Stimulated activated CD8-positive, alpha-beta memory T cell treated with anti-CD3 and anti-CD28 coated beads, Interleukin-15, amount 100 ng/mL, for 24 hours (primary cell): ENCODE measurements at places on chromosomes 5 and 9.

- DNase-seq = no peak
These were observed 2.7 kb upstream of the EBF1 start for GRCh38 chr5:159102311-159102934.

DNA sequence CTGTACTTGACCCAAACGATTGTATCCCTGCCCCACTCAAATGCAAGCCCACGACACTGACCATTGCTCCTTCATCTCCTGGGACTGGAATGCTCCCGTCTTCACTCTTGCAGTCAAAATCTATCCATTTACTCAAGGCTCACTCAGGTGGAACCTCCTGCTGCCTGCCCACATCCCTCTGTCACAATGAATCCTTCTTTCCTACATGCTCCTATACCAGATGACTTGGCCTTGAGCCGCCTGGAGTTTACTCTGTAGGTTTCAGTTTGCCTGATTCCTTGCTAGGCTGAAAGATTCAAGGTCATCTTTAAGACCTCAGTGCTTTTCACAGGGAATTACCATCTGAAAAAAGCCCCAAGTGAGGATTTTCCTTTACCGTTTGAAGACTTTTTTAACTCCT, 264.1 kb downstream of the GLIS3 start:
- no peak for DNase-seq

DNA sequence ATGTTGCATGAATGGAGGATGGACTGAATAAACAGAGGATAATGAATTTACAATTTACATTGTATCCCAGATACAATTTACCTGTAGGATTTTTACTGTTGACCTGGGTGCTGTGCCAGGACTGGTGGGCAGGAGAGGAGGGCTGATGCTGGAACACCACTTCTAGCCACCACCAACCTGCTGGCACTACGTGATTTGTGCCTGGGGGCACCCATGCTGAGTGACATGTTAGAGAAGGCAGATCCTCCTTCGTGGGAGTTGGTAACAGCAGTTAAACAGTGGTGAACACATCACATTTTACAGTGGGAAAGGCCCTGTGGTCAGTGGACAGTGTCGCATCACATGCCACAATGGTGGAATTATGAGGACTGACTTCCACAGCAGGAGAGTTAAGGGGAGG, 3.0 kb upstream of the ANKRD34B start:
- no peak for DNase-seq

DNA sequence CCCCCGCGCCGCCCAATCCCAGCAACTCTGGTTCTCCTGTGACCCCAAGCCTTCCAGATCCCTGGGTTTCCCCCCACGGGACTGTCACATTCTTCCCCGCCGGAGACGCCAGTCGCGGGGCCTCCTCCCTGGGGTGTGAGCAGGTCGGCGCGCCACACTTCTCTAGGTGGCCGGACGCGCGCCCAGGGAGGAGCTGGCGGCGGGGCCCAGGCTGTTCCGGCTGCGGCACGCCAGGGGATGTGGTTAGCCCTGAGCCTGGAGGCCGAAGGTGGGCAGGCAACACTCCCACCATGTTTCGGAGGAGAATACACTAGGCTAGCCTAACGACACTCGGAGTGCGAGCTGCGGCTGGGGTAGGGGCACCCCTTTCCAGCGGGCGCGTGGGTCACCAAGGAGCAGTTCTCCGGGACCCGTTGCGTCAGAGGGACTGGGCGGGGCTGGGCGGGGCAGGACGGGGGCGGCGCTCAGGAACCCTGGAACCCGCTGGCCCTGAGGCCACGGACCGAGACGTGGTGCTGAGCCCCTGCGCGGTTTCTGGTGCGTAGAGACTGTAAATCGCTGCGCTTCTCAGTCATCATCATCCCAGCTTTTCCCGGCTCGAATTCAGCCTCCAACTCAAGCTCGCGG, at the start of gene SLC27A6:
Gene SLC27A6 (plus strand): TSS at position 478 of the 627 bp plus-strand sequence. CDS start 650 bp downstream, outside the sequence.
- no peak for DNase-seq

DNA sequence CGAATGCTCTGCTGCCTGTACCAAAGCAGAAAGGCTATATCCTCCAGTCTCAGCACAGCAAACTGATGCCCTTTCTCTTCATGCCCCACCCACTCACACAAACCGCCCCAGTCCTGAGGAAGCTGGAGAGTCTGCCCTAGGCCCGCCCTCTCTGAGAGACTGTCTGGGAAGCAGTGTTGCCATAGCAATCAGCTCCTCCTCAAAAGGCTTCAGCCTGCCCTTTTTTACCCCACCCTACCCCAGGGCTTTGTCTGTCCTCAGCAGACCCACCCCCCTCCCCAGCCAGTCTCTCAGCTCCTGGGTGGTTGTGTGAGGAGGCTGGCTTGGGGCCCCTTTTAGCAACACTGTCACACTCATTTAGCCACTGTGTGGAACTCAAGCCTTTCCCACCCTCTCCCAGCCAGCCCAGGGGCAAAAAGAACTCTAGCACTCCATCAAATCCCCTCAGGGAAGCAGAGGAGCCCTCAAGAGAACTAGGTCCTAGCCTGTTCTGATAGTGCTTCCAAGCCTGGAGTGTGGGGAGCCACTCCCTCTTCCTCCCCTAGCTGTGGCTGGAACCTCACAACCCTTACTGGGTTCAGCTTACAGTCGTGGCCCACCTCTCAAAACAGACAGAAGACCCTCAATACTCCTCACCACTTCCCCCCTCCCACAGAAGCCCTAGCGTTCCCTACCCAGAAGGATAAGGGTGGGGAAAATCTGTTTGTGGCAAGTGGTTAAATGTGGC, 1.4 kb downstream of the ATOSB start:
- no peak for DNase-seq

- DNase-seq = no peak
These were observed 2.8 kb downstream of the CD74 start for GRCh38 chr5:150409638-150410523.

DNA sequence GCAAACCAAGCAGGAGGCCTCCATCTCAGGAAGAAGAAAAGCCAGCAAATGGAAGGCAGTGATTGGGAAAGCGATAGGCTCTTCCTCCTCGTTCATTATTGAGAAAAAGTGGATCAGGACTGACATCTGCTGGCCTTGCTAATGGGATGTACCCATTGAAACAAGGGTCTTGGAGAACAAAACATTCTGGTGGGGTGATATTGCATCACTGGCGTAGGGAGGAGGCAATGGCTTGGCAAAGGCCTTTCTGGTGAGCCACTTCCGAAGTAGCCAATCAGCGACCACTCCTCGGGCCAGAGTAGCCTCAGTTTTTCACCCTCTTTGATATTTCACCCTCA, 86.7 kb upstream of the NFIB start:
- DNase-seq = no peak

DNA sequence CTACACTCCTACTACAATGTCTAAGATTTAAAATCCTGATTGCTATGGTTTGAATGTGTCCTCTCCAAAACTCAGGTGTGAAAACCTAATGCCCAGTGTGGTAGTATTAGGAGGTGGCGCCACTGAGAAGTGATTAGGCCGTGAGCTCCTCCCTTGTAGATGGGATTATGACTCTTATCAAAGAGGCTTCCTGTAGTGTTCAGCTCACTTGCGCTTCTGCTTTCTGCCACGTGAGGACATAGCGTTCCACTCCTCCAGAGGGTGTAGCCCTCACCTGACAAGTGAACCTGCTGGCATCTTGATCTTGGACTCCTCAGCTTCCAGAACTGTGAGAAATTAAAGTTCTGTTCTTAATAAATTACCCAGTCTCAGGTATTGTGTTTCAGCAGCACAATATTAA, 33.0 kb upstream of the WHRN start:
- DNase-seq = no peak
